ENCODE measurements at places on chromosomes 7 and 10. TPM values are rescaled to one million over a fixed set of nuclear protein-coding genes. Genes with fewer than 3 reads are reported as not detected.

SHH gene
- 1.6 TPM for total RNA-seq

RAPGEF5 gene
- total RNA-seq, result 0.16 TPM

PTF1A gene
- total RNA-seq, result not detected

PSD gene
- 9.3 TPM for total RNA-seq

PAPOLB gene
- under 0.01 TPM for total RNA-seq

OR6V1 gene
- total RNA-seq, result not detected

SPAM1 gene
- total RNA-seq, result not detected

ZNF316 gene
- 17.1 TPM for total RNA-seq

FBXL13 gene
- 0.49 TPM for total RNA-seq

EFCAB10 gene
- total RNA-seq, result not detected
